Epithelial cell of proximal tubule (primary cell): ENCODE measurements at places on chromosomes 6 and 20. TPM values are rescaled to one million over a fixed set of nuclear protein-coding genes. Genes with fewer than 3 reads are reported as not detected.

Gene POLR3F
- total RNA-seq = 6.8 and 22.7 TPM in 2 replicates

Gene SLC17A2
- not detected in 2 replicates for total RNA-seq

Gene TMEM151B
- total RNA-seq = 0.07 TPM in 1 of 2 replicates, not detected in the other

Gene DZANK1
- 1.3 and 1.4 TPM in 2 replicates for total RNA-seq

Gene ZNF322
- total RNA-seq = 7.1 and 11.5 TPM in 2 replicates

Gene SPO11
- not detected in 2 replicates for total RNA-seq

Gene KHDC1L
- not detected in 2 replicates for total RNA-seq
